Common myeloid progenitor, CD34-positive (primary cell): ENCODE measurements at places on chromosomes 2 and 18.

- no peak for DNase-seq
Measured at GRCh38 chr2:68475110-68475509, 7.7 kb downstream of the APLF start.

- no peak for DNase-seq
Measured at GRCh38 chr2:214800180-214800579, 9.3 kb downstream of the BARD1 start.

- no peak for DNase-seq
Measured at GRCh38 chr2:241767464-241768250, 9.0 kb upstream of the GAL3ST2 start.

GRCh38 chr18:62660691-62661090, 54.6 kb upstream of the PHLPP1 start:
- DNase-seq, result no peak

GRCh38 chr18:27298214-27298804, 113.2 kb upstream of the CHST9 start:
- peak; percentile 1 for DNase-seq

GRCh38 chr2:234243871-234244565, 193.5 kb downstream of the SPP2 start:
- DNase-seq, result no peak

- DNase-seq, result no peak
Measured at GRCh38 chr18:41504316-41504715, 450.7 kb upstream of the PIK3C3 start.

DNA sequence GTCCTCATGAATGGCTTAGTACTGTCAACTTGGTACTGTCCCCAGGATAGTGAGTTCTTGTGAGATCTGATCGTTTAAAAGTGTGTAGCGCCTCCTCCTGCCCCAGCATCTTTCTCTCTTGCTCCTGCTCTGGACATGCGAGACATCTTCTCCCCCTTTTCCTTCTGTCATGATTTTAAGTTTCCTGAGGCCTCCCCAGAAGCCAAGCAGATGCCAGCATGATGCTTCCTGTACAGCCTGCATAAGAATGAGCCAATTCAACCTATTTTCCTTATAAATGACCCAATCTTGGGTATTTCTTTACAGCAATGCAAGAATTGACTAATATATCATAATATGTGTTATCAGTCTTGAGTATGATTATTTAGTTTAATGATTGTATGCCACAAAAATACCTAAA, 3.5 kb upstream of the RSAD2 start:
- DNase-seq, result no peak

DNA sequence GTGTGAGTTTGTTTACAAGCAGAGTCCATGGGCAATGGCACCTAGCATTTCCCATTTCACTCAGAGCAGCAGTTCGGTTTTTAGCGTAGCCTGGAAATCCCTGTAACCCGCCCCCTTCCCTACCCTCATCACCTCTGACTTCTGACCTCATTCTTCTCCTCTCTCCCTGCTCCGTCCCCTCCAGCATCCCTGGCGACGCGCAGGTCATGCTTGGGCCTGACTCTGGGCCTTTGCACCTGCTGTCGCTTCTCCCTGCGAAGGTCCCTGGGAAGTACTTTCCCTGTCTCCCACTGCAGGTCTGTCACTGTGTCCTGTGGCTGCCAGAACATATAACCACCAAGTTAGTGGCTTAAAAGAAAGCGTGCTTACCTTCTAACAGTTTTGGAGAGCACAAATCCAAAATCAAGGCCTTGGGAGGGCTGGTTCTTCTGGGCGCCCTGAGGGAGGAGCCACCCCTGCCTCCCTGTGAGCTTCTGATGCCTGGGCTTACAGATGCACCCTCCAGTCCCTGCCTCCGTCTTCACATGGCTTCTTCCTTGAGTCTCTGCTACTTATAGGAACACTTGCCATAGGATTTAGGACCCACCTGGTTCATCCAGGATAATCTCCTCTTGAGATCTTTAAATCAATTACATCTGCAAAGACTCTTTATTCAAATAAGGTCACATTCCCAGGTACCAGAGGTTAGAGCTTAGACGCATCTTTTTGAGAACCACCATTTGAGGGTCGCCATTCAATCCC, 8.1 kb upstream of the RAB17 start:
- DNase-seq, result no peak
